Stimulated activated CD4-positive, alpha-beta T cell treated with anti-CD3 and anti-CD28 coated beads, Interleukin-2, amount 100 ng/mL, for 48 hours (primary cell): ENCODE measurements at places on chromosomes 7 and 10.

DNA sequence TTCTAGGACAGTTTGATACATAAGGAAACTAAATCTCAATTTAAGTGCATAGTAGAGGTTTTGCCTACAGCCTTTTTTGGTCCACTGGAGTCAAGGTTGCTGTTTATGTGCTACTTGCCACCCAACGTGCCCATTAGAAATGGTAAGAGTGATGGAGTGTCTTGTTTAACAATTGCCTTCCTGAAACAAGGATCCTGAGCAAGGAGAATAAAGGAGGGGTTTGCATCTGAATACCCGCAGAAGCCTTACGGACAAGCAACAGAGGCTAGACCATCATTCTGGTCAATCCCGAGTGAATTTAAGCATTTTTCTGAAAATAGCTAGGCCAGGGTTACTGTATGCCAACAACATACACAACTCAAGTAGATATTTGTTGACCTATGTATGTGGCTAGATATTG, 63.6 kb downstream of the MARCHF5 start:
- DNase-seq: no peak

GRCh38 chr7:107201795-107202450, 33.1 kb downstream of the HBP1 start:
- DNase-seq: no peak

GRCh38 chr7:157993406-157994105, 594.1 kb downstream of the PTPRN2 start:
- DNase-seq: no peak

DNA sequence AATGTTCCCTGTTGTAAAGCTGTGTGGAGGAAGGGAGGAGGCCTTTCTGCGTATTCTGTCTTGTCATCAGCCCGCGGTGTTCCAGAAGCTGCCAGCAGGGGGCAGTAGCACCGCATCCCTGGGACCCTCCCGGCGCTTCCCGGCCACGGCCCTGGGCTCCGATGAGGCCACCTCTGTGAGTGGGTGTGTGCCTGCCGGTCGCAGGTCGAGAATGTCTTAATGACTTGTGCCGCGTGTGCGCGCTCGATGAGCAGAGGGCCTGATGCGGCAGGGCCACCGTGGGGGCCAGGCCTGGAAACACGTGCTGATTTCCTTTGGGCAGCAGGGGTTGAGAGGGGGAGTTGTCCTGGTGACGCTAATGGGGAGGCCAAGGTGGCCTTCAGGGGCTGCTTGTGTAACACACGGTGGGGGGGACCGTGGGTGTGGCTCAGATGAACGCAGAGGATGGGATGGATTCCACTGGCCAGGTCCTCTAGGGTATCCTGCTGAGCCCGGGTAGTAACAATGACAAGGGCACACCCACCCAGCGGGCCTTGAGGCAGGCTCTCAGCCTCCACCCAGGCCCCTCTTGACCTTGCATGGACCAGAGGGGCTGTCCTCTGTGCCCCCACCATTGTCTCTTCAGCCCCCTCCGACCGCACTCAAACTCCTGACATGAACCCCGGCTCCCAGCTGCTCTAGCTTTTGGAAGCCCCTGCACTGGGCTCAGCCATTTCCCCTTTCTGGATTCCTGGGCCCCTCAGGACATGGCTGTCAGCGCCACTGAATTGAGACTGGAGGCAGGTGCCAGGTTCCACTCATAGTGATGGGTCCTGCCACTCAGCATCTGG, 135.9 kb upstream of the PODXL start:
- peak; percentile 65 for DNase-seq

- no peak for DNase-seq
These were observed 186.4 kb downstream of the NPSR1 start for GRCh38 chr7:34844406-34844805.
